ENCODE measurements at places on chromosomes 12 and 14. TPM values are rescaled to one million over a fixed set of nuclear protein-coding genes. Genes with fewer than 3 reads are reported as not detected.

Gene ADAM21
- 0.37 TPM for total RNA-seq

Gene DLK1
- not detected for total RNA-seq

Gene DAO
- total RNA-seq: not detected

Gene P3H3
- total RNA-seq: 1.3 TPM

Gene ACRBP
- total RNA-seq: 0.30 TPM

Gene C1S
- total RNA-seq: 11.5 TPM

Gene KLRC3
- total RNA-seq: 2.3 TPM

Gene IRAK3
- not detected for total RNA-seq

Gene B3GNT4
- total RNA-seq: 1.8 TPM

Gene RNU4-1
- 2,069 TPM for total RNA-seq

Gene SDR9C7
- not detected for total RNA-seq

Gene ASCL1
- not detected for total RNA-seq

Gene NXPH4
- 2.8 TPM for total RNA-seq

Gene TAS2R20
- 1.1 TPM for total RNA-seq

Gene FOXN4
- total RNA-seq: not detected

Gene ANO2
- total RNA-seq: not detected

Gene ANKRD33
- not detected for total RNA-seq

Gene TAS2R7
- not detected for total RNA-seq

Gene NGB
- not detected for total RNA-seq

Gene CFAP73
- not detected for total RNA-seq

Gene GLIPR1
- total RNA-seq: 29.6 TPM

Gene KRT85
- not detected for total RNA-seq

Gene HELB
- 2.6 TPM for total RNA-seq

Gene CABP1
- total RNA-seq: not detected

Gene EFS
- total RNA-seq: not detected

Gene ADCY6
- 33.2 TPM for total RNA-seq

Gene DCAF4
- 39.4 TPM for total RNA-seq

Gene FAM186B
- total RNA-seq: 0.30 TPM

Gene FAIM2
- not detected for total RNA-seq
